ENCODE measurements at places on chromosomes 3 and 15.

GRCh38 chr3:169120928-169121327 is 542.6 kb downstream of the MECOM start:
- no peak for DNase-seq

DNA sequence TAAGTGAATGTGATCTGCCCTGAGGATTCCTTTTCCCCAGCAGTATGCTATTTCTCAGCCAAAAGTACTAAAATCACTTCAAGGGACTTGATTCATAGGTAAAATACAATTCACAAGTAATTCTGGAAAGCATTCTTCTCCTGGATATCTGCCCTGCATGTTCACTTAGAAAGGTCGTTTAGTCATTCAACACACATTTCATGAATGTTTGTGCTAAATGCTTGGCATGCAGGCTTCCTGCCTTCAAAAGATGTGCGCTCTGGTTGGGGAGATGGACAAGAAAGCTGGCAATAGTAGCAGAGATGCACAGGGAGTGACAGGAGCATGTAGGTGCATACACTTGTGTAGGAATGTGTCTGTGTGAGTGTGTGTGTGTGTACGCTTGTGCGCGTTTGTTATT is 360.7 kb downstream of the PTPRG start:
- no peak for DNase-seq

DNA sequence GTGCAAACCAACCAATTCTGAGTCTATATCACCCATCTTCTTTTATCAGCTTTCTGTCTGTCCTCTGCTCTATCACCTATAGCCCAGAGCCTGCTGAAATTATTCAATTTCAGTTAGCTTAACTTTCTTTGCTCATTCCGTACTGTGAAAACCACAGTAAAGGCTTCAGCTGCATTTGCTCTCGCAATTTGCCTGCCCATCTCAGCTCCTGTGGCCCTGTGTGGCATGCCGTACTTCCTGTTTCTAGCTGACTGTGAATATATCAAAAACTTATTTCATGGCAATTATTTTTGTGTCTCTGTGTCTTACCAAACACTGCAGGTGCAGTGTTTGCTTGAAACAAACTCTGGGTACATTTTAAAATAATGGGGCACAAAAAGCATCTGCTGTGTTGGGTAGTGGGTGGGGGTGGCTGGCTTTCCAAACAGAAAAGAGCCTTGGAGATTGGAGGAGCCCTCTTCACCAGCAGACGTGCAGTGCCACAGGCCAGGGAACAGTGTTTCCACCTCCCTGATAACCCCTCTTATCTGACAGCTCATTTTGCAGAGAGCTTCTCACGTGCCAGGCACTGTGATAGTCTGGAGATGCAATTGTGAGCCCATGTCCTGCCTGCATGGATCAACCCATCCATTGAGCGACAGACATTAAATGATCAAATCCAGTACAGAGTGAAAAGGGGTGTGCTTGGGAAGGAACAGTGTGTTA is 45.2 kb downstream of the GASK1A start:
- DNase-seq = no peak

GRCh38 chr3:144463911-144464310 is 492.3 kb downstream of the DIPK2A start:
- no peak for DNase-seq

GRCh38 chr3:50536471-50537180 is 30.9 kb downstream of the C3orf18 start:
- no peak for DNase-seq

GRCh38 chr3:130968221-130968620 is 58.4 kb downstream of the ASTE1 start:
- DNase-seq = no peak

DNA sequence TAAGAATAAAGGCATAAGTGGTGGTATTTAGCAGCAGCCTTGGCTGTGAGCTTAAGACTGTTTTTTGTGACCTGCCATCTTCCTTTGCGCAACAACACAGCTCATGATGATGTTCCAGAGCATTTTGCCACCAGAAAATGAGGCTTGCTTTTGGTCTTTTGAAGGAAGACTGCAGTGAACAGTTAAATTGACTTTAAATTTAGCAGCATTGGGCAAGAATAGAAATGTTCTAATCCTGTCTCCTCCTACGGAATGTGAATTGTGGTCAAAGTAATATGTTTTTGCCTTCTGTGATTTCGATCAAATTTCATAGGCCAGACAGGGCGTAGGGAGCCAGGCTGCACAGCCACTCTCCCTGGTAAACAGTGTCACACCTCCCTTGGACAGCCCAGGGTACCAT is 460.7 kb upstream of the RASGRP1 start:
- no peak for DNase-seq

DNA sequence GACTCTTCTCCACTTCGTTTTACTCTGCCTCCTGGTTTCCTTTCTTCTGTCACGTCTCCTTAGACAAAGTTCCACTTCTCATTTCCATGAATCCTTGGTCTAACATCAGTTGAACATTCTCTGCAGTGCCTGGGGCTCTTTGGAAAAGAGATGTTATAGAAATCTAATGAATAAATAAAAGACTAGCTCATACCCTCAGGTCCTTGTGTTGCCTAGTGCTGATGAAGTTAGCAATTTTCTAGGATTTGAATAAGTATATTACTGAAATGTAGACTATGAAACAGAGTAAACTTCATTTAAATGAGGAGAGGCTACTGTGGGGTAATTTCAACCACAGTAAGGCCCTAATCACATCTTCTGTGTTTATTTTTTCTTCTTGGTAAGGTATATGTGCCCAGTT is 146.9 kb upstream of the CADPS start:
- no peak for DNase-seq

GRCh38 chr3:72768006-72768441 is 80.2 kb downstream of the SHQ1 start:
- no peak for DNase-seq

GRCh38 chr15:74423431-74424257 is 10.1 kb downstream of the SEMA7A start:
- DNase-seq = no peak

DNA sequence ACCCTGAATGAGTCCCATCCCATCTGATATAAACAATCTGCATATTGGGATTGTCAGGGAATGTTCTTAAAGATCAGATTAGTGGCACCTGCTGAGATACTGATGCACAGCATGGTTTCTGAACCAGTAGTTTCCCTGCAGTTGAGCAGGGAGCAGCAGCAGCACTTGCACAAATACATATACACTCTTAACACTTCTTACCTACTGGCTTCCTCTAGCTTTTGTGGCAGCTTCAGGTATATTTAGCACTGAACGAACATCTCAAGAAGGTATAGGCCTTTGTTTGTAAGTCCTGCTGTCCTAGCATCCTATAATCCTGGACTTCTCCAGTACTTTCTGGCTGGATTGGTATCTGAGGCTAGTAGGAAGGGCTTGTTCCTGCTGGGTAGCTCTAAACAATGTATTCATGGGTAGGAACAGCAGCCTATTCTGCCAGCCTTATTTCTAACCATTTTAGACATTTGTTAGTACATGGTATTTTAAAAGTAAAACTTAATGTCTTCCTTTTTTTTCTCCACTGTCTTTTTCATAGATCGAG is 4.5 kb downstream of the B2M start:
- no peak for DNase-seq

DNA sequence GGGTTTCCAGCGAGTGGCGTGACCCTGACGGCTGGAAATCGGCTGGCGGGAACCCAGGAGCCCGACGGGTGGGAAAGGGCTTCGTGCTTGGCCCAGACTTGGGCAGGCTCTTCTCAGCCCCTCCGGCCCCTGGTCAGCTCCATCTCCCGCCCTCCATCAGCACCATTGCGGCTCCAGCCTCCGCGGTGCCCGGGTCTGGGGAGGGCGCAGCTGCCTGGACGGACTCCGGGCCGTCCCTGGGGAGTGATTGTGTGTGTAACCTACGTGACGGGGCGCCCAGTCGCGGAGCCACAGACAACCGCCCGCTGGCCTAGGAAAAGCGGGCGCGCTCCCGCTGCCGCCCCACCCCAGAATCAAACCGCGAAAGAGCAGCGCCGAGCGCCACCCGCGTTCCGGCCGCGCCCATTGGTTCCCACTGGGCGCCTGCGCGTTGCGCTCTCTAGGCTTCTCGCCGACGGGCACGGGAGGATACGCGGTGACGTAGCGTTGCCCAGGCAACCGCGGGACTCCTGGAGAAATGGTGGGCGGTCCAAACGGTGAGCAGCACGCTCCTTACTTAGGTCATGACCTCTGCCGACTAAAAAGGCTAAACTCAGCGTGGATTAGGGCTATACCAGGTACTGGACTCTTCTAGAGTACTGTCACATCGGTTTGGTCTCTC is at the start of gene CFAP20DC:
TSS of gene CFAP20DC (minus strand) at position 355 of the 661 bp plus-strand sequence. CDS start 394 bp downstream, outside the sequence.
- peak; percentile 97 for DNase-seq

DNA sequence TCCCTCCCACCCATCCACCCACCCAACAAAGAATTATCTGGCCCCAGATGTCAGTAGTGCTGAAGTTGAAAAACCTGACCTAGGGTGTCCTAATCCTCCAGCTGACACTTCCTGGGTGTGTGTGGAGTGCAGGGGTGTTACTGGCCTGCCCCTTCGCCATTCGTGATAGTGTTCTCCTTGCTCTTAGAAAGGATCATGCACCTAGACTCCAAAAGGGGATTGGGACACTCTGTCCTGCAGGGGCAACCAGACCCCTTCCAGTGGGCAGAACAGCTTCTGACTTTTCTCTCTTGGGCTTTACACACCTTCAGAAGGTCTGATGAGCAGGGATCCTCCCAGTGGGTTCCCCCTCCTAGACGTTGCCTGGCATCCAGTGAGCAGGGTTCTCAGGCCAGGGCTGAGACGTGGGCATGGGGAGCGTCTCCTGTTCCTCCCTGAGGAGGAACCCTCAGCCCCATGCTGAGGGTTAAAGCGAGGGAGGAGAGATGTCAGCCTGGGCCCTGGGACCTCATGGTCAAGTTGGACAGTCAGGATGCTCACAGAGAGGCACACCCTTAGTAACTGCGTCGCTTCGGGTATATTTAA is 75.0 kb downstream of the AAGAB start:
- DNase-seq = peak; percentile 18

DNA sequence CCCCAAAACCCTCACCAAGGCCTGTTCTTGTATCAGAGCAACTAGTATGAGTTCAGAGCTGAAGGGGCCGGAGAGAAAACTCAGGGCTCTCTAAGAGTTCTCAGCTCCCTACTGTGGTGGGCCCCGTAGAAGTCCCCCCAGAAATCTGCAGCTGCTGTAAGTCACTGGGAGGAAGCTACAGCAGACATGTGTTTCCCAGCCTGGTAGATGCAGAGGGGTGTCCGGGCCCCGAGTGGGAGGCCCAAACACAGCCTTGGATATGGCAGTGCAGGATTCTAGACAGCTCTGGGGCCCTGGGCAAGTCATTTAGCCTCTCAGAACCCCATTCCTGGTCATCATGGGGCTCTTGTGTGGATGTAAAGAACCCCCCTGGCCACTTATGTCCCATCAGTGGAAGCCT is 39.2 kb upstream of the CSPG4 start:
- no peak for DNase-seq

DNA sequence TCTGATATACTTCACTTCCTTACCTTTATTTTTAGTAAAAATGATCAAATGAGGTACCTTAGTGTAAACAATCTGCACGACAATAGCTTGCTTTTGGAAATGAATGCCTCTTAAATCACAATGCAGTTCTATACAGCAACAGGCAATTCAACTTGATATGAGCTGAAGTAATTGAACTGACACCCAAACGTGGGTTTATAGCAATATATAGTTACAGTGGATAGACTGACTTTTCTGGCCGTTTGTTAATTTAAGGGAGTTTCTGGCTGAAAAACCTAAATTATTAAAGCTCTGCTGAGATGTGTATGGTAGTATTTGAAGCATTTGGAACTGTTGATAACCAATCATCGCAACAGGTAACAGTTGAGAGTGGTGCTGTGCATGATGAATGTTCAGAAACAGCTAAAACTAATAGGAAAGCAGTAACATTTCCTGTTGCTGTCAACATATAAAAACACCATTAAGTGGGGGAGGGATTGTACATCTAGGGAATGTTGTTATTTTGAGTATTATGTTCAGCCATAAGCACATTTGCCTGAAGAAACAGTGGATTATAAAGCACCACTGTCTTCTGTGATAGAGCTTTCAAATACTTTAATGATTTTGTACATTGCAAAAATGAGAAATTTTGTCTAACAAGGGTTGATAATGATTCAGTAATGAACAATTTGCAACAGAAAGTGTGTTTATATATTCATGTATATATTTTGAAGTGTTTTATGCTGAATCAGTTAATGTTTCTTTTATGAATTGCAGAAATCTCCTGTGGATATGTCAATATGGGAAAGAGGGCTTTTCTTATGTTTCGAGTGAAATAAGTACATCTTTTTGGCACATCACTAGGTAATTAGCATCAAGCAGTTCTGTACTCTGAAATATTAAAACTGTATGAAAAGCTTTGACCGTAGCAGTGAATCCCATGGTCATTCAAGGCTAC is 176.1 kb downstream of the TCF12 start:
- no peak for DNase-seq

- no peak for DNase-seq
Observed at GRCh38 chr15:53573091-53573490, 186.4 kb downstream of the WDR72 start.

DNA sequence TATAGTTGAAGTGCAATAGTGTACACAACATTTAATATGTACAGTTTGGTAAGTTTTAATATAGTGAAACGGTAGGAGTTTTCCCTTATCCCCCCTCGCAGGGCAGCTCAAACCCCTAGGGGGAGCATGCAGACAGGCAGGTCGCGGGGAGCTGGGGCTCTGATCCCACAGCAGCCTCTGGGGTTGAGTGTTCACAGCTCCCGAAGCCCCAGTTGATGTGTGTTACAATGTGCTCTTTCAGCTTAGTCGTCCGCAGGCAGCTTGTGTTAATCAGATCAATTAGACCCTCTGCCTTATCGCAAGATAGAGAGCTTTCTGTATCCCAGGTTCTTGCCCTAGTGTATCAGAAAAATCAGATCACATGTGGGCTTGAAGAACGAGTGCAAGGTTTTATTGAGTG is 143.1 kb upstream of the CHRNA7 start:
- no peak for DNase-seq

DNA sequence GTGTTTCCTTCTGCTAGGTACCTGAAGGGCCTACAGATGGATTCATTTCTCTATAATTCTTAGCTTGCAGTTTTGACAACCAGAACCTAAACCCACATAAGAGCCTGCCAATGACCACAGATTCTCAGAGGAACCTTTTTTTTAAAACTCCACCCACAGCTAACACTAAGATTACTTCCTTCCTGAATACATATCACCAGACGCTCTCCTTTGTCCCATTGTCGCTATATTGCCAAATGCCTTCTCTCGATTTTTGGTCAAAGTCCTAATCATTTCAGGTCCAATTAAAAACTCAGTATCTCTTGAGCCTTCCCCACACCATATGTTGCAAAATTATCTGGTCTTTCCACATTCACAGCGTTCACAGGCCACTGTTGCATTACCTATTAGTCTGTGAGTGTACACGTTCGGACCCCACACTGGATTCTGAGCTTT is 12.4 kb downstream of the ZNF710 start:
- DNase-seq = no peak
